ENCODE measurements at places on chromosomes 12 and 14.

- DNase-seq, result no peak
Observed at GRCh38 chr14:76272774-76273173, 103.2 kb upstream of the ESRRB start.

- peak; percentile 69 for DNase-seq
Observed at GRCh38 chr12:45557016-45557415, 172.5 kb upstream of the ARID2 start.

DNA sequence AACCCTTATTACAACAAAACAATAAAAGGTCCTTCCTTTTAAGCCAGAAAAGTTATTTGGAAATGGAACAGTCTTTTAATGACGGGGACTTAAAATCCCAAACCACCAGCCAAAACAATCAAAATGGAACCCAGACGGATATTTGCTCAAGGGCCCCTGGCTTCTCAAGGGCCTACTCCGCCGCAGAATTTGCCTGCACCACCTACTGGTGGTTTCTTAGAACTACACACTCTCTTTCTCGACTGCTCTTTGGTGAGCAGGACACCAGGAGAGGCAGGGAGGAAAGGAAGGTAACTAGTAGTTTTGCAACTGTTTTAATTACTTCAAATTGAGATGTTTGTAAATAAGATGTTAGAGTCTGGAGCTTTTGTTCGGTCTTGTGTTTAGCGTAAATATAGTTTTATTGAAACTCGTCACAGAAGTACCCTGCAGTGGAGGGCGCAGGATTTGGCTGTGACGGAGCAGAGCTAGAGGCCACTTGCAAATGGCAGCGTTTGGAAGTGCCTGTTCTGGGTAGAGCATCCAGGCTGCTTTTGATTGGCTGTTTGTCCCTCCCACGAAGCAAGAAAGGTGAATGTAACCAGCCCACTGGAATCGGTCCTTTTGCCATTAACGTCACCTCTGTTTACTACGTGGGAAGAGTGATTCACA is 238.5 kb downstream of the CACNA1C start:
- peak; percentile 71 for DNase-seq

GRCh38 chr12:132511516-132512196 is 21.7 kb downstream of the FBRSL1 start:
- no peak for DNase-seq

DNA sequence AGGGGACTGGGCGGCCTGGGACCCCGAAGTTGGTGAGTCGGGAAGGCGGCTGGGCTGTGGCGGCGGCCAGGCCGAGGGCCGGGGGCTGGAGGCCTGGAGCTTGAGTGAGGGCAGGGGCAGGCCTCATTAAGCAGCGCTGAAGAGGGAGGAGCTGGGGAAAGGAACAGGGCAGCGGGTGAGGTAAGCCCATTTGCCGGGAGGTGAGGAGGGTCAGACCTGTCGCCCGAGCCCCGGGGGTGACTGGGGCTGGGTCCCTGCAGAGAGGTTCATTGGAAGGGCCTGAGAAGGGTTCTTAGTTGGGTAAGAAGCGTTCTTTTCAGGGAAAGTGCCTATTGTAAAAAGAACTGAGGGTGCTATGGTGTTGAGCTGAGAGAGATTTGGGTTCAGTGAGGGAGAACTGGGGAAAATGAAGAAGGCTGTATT is 441 bp downstream of the RAB5B start:
- DNase-seq, result peak; percentile 77

- DNase-seq, result no peak
Observed at GRCh38 chr12:121279071-121279375, 17.5 kb downstream of the CAMKK2 start.

DNA sequence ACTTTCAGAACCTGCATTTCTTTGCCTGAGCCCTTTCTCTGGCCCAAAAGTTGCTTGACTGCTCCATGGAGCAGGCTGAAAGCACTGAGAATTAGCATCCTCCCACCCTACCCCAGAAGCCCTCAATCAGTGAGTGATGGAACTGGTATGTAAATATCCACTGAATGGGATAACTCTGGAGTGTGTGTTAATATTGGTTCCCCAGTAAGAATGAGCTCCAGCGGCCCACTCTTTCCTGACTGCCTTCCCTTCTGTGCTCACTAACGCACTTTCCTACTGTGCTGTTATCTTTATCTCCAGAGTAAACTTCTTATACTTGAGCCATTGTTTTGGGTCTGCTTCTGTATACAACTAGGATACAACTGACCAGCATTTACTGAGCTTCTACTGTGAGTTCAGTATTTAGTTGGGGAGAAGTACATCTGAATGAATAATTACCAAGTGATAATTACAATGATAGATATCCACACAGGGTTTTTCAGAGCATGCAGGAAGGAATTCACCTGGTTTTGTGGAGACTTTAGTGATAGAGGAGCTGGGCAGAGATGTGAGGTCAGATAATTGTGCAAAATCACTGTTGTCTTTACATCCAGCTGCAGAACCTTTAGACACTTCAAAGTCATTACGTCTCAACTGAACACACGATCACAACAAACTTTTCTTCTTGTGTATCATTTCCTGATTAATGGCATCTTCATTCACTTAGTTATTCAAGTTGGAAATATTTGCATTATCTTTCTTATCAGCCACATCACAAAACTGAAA is 149.2 kb upstream of the BTG1 start:
- DNase-seq, result no peak

DNA sequence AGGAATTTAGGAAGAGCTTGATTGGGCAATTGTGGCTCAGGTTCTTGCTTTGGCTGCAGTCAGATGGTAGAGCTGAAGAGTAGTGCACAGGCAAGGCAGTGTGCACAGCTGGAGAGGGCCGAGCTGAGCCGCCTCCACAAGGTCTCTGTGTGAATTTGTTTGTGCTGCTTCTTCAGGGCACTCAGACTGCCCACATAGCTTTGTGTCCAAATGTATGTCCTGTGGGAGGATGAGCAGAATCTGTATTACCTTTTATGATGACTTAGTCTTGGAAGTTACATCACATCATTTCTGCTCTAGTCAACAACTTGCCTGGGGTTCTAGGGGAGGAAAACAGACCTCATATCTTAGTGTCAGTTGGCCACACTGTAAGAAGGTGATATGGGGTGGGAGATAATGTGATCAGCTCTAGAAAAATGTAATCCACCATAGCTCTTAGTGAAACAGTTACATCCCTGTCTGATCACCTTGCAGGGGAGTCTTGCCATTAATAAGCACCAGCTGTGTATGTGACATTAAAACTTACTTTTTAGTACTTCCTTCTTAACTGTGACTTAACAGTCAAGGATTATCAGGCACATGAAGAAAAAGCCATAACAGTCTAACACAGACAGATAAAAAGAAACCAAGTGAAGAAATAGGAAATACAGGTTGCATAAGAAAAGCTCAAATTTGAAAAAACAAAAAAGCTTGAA is 53.4 kb downstream of the RCOR1 start:
- DNase-seq, result peak; percentile 25

GRCh38 chr12:81692008-81692407 is 67.1 kb downstream of the PPFIA2 start:
- no peak for DNase-seq
